ENCODE measurements at places on chromosomes 3 and 15.

GRCh38 chr3:153273217-153273616 lies 111.2 kb downstream of the RAP2B start:
- no peak for DNase-seq

DNA sequence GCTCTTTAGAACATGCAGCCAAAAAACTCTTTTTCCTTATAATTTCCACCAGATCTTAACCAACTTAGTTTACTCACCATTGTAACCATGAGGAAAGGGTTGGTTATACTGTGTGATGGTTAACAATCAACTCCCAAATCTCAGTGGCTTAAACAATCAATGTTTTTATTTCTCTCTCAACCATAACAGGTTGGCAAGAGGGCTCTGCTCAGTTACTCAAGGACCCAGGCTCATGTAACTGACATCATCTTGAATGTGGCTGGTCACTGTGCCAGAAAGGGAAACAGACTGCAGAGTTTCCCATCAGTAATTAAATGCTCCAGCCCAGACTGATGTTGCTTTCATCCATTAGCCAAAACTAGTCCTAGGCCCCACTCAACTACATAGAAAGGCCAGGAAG lies 69.0 kb downstream of the ANKRD28 start:
- no peak for DNase-seq

DNA sequence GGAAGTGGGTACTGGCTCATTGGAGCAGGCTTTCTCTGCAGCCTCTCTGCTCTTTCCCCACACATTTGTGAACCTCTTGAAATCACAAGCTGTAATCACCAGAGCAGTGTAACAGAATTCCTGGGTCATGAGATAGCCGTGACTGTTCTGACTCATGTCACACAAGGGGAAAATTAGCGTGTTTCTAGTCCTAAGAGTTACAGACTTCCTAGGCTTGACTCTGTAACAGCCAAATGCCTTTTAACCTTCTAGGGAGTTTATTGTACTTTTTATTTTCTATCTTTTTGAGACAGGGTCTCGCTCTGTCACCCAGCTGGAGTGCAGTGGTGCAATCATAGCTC lies 54.7 kb upstream of the TRAK1 start:
- peak; percentile 95 for DNase-seq

DNA sequence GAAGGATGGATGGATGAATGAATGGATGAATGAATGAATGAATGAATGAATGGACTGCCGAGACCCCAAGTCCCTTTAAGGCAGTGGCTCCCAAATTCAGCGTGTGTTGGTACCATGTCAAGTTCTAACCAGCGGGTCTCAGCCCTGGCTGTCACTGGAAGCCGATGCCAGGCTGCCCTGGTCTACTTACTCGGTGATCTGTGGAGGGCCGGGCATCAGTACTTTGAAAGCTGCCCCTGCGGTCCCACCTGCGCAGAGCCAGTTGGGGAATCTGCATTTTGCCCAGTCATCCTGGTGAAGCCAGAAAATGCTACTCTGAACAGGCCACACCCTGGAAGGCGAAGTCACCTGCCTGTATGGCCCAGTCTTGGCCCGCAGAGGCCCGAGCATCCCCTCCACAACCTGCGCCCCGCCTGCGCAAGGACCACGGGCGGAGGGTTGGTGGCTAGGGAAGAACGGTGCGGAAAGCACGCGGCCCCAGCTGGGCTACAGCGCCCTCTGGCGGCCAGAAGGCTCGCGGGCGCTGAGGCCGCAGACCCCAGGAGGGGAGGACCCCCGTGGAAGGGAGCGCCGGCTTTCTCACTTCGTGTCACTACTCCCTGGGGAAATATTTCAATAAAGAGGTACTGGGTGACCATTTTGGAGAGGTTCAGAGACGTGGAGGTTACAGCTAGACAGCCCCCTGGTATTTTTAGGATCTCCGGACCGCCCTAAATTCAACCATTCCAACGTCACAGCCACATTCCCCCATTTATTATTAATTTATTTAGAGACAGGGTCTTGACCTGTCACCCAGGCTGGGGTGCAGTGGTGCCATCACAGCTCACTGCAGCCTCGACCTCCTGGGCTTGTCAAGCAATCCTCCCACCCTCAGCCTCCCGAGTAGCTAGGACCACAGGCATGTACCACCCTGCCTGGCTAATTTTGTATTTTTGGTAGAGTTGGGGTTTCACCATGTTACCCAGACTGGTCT lies 34.9 kb downstream of the PRKCD start:
- DNase-seq = peak; percentile 35

DNA sequence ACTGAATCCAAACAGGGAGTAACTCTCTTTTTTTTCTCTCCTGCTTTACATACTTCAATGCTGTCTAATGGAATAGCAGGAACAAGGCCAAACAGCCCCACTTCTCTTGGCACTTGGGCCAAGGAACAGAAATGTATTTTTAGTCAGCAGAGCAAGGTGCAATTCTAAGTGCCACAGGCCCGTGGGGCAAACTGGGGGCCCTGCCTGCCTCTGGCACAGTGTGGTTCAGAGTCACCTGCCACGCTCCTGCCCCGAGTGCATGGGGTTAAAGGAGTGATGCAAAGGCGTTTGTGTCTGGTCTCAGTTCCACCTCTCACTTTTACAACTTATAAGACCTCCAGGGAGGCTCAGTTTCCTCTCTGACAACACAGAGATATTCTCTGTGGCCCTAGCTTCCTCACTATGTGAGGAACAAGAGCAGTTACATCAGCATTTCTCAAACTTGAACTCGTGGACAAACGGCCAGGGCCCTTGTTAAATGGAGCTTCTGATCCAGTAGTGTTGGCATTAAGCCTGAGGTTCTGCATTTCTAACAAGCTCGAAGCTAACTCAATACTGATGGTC lies 51.3 kb downstream of the LRIG1 start:
- DNase-seq = no peak

- no peak for DNase-seq
Observed at GRCh38 chr15:34336231-34336990, 1.2 kb downstream of the SLC12A6 start.

- no peak for DNase-seq
Observed at GRCh38 chr3:159748425-159748824, 240.2 kb upstream of the IL12A start.

GRCh38 chr3:122484985-122485384 lies 29.8 kb downstream of the KPNA1 start:
- DNase-seq = peak; percentile 74

DNA sequence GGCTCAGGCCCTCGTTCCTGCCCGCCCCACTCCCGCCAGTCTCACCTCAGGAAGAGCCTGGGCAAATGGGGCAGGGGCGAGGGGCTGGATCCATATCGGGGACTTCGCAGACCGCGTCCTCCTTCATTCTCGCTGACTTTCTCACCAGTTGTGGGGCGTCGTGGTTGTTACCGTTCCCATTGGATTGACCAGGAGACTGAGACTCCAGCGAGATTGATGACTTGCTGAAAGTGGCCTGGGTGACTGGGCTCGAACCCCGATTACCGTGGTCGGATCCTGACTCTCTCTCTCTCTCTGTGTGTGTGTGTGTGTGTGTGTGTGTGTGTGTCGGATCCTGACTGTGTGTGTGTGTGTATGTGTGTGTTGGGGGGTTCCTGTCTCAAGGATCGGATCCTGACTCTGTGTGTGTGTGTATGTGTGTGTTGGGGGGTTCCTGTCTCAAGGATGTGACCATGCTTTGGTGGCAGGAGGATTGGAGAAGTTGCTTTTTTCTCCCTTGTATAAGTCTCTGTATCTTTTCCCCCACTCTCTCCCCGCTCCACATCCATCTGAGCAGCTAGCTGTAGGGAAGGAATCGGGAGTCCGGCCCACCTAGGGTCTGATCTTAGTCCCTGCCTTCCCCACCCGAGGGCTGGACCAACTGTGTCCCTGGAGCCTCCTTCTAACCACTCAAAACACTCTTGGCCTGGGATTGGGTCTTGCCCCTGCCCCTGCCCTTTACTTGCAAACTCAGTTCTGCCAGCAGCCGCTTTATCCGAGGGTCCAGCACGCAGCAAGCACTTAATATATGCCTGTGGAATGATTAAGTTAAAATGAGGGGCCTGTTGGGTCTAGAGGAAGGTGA lies 603 bp downstream of the PLEKHO2 start:
- peak; percentile 29 for DNase-seq

GRCh38 chr3:53890726-53891475 lies 758 bp downstream of the SELENOK start:
- peak; percentile 77 for DNase-seq

GRCh38 chr3:111739311-111739911 lies 119.7 kb upstream of the PHLDB2 start:
- peak; percentile 98 for DNase-seq

- no peak for DNase-seq
Observed at GRCh38 chr15:51735228-51736010, 2.0 kb downstream of the LYSMD2 start.

GRCh38 chr3:137071104-137071503 lies 113.3 kb downstream of the IL20RB start:
- DNase-seq = no peak

DNA sequence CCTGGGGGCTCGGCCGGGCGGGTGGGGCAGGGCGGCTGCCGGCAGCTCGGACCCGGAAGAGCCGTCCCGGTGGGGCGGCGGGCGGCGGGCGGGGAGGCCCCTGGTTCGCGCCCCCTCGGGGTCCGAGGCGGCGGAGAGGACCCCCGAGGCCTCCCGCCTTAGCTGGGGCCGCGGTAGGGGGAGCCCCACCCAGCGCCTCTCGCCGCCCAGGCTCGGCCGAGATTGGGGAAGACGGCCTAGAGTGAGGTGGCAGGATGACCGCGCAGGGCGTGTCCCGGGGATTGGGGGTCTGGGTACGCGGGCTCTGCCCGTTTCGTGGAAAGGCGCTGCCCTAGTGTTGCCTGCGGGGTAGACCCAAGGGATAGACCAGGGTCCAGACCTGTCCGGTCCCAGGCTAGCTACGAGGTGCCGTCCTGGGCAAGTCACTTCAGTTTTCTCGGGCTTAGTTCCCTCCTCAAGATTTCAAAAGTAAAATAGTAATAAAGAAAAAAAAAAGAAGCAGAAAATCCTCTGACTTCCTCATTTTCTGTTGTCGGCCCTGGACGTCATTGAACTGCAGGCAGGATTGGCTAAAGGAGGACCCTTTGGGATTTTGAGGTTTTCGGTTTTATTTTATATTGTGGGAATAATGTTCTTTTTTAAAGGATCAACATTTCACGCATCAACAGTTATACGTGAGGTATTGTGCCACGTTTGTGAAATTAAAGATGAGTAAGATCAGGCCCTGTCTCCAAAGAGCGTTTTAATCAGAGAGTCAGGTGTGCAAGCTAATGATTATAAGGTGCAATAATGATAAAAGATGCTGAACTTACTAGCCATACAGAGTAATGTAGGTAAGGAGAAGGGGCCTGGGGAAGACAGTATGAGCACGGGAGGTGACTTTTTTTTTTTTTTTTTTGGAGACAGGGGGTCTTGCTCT lies 679 bp downstream of the IQGAP1 start:
- DNase-seq = peak; percentile 58

DNA sequence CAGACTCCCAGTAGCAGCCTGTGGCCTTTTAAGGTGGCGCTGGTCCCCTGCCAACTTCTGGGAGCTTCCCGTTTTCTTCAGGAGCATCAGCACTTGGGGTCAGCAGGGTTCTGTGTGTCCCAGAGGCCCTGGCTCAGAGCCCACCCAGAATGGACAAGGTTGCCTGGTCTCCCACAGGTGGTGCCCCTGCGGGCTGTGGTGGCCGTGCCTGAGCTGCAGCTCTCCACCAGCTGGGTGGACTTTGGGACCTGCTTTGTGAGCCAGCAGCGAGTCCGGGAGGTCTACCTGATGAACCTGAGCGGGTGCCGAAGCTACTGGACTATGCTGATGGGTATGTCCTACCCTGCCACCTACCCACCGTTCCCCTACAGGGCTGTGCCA lies 15.5 kb downstream of the ACAA1 start:
- DNase-seq = no peak

- no peak for DNase-seq
Observed at GRCh38 chr15:73317651-73318462, 50.9 kb downstream of the HCN4 start.

DNA sequence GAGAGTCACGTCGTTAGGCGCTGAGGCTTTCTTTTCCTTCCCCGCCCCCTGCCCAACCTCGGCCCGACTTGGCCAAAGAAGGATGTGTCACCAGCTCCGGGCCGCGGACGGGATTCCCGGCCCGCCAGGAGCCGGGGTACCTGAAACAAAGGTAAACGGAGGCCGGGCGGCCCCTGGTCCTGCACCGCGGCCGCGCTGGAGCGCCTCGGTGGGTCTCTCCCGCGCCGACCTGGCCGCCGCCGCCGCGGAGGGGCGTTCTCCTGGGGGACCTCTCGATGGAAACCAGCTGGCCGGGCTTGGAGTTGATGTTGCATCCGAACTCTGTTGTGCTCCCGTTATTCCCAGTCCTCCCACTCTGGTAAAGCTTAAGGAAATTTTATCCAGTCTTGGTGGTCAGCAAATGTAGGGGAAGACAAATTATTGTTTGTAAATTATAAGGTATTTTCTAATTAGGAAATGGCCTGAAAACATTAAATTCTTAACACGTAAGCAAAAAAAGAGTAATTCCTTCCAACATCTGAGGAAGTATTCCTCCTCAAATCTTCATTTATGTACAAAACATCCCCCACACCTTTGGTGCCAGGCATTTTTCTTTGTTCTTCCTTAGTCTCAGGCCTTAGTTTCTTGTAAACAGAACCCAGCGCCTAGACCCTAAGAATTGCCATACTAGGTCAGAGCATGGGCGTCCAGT lies 888 bp downstream of the PPP2R3A start:
- peak; percentile 81 for DNase-seq

DNA sequence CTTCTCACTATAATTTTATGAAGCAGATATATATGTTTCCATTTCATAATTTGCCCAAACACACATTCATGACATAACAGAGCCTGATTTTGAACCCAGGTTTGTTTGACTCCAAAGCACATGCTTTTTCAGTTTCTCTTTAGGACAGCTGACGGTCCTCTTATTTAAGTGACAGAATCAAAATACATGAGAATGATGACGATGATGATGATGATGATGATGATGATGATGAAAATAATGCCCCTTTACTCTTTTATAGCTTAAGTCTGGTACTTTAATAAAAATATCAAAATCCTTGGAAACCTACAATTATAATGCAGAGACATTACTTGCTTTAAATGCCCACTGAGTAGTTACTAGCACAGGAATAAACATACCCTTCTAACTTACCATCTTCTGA lies 15.3 kb downstream of the COPB2 start:
- DNase-seq = no peak

DNA sequence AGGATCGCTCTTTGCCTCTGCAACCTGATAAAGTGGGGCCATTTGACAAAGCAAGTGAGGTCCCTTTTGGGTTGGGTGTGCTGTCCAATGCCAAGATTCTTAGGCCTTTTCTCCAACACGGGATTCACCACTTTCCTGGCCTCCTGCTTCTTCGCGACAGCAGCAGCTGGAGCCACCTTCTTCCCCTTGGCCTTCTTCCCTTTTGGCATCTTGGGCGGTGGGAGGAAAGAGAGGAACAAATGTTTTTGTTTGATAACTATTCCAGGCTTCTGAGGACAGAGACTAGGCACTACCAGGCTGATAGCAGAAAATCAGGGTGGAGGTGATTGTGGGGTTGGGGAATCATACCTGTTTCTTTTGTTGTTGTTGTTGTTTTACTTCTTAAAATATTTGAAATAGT lies 30.0 kb upstream of the FAM81A start:
- no peak for DNase-seq

- no peak for DNase-seq
Observed at GRCh38 chr3:107414325-107414964, 37.2 kb downstream of the CCDC54 start.

GRCh38 chr3:187434524-187434923 lies 66.3 kb downstream of the RTP4 start:
- no peak for DNase-seq
